ENCODE measurements at places on chromosomes 1 and 21. TPM values are rescaled to one million over a fixed set of nuclear protein-coding genes. Genes with fewer than 3 reads are reported as not detected.

RHBG gene
- total RNA-seq: not detected

MKNK1 gene
- total RNA-seq: 12.8 TPM

SDHB gene
- total RNA-seq: 160 TPM

NBPF6 gene
- total RNA-seq: not detected

SOD1 gene
- total RNA-seq: 242 TPM

MATN1 gene
- 0.36 TPM for total RNA-seq

KRTAP20-4 gene
- not detected for total RNA-seq

DDI2 gene
- total RNA-seq: 26.8 TPM

TNFRSF14 gene
- total RNA-seq: 0.14 TPM

AJAP1 gene
- total RNA-seq: not detected

RBM11 gene
- 5.0 TPM for total RNA-seq

- DNase-seq: no peak
These were observed 448.2 kb downstream of the BRINP3 start for GRCh38 chr1:190029441-190029840.

GRCh38 chr1:18743233-18743632, 112.6 kb downstream of the PAX7 start:
- DNase-seq: no peak

DNA sequence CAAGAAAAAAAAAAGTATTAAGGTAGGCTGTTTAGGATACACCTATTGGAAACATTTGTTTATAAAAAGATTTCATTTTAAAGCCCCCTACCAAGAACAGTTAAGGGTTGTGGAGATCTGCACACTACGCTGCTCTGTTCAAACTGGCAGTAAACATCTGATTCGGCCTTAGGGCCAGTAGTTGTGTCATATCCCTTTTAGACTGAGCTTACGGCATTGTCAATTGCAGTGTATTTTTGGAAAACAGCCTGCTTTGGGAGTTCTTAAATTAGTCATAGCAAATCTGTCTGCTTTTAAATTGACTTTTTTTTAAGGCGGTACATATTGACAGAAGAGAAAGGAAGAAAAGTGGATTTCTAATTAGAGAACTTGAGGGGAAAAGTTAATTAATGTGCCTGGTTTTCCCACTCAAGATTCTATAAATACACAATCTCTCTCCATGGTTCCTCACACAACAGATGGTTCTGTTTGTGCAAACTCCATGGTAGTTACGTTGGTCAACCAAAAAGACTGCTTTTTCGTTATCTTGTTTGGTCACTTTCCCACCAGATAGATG, 1.7 kb upstream of the ELK4 start:
- DNase-seq: no peak

GRCh38 chr1:180269645-180270529, 39.8 kb downstream of the LHX4 start:
- peak; percentile 19 for DNase-seq

DNA sequence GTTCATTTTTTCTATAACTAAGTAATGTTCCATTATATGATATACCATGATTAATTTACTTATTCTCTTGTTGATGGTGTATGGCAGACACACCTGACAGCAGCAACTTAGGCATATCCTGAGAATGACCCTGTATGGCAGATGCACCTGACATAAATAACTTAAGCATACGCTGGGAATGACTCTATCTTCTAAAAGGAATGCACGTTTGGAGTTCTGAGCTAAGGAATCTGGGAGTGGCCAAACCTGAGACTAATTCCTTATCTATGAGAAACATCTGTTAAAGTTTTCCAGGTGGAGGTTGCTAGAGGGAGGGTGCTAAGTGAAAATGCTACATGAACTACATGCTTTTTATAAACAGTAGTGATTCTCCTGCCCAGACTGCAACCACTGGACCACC, 96.7 kb upstream of the RGS18 start:
- no peak for DNase-seq

DNA sequence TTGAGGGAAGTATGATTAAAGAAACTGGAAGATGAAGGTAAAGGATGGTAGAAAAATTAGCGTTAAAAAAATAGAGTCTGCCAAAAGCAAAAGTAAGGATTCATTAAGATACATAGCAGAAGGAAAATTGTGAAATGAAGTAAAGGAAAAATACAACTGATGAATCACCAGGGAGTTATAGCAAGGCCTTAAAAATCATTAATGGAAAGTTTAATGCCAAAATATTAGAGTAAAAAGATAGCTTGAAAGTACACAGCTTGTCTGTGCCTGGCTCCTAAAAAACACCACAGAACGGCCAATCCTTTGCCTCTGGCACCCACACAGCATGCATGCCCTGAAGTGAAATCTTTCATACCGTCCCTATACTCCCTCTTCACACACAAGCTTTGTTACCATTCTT, 66.9 kb upstream of the APOBEC4 start:
- no peak for DNase-seq

GRCh38 chr1:209302779-209303568, 280.5 kb upstream of the CAMK1G start:
- no peak for DNase-seq

- peak; percentile 2 for DNase-seq
These were observed 22.4 kb upstream of the ZFYVE9 start for GRCh38 chr1:52119301-52120079.

- peak; percentile 42 for DNase-seq
These were observed 22.2 kb upstream of the PTPN14 start for GRCh38 chr1:214573386-214574318.

DNA sequence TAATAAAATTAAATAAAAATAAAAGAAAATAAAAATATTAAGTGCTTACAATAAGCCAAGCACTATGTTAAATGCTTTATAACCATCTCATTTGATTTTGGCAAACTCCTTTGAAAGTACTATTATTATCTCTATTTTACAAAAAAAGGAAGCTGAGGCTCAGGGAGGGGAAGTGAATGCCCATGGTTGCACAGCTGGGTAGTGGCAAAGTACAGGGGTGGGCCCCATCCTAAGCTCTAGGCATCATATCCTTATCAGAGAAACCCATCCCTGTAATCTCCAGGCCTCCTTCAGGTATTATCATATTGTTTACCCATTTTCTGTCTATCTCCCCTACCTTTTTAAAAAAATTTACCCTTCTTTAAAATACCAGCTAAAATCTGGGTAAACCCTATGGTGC, 2.3 kb upstream of the MED18 start:
- DNase-seq: no peak

GRCh38 chr1:87730274-87731216, 401.9 kb downstream of the LMO4 start:
- DNase-seq: no peak

GRCh38 chr1:163305441-163305840, 16.3 kb upstream of the NUF2 start:
- no peak for DNase-seq

DNA sequence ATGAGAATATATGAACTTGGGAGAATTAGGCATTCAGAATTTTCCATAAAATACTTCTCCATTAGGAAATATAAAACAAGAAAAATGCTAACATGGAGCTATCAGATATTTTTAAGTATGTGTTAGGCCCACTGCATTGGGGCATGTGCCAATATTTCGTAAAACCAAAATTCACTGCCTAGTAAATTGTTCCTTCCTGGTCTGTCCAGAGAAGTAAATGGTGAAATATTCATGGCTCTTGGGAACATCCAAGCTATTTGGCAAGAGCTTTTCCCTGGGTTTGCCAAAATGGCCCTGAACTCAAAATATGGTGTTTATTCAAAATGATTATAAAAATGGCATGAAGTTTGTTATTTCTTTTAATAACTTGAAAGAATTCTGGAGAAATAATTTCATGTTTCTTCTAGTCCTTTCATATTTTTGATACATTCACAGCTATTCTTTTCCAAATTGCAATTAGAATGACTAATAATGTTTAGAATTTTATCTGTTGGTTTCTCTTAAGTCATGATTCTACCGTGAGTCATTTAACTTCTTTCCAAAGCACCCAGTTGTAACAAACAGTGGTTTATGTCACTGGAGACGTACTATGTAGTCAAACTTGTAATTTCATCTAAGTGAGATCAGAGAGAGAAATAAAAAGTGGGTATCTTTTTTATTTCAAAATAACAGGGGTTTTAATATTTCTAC, 25.7 kb upstream of the SLC19A2 start:
- no peak for DNase-seq

GRCh38 chr1:194004146-194004545, 817.7 kb upstream of the B3GALT2 start:
- no peak for DNase-seq

DNA sequence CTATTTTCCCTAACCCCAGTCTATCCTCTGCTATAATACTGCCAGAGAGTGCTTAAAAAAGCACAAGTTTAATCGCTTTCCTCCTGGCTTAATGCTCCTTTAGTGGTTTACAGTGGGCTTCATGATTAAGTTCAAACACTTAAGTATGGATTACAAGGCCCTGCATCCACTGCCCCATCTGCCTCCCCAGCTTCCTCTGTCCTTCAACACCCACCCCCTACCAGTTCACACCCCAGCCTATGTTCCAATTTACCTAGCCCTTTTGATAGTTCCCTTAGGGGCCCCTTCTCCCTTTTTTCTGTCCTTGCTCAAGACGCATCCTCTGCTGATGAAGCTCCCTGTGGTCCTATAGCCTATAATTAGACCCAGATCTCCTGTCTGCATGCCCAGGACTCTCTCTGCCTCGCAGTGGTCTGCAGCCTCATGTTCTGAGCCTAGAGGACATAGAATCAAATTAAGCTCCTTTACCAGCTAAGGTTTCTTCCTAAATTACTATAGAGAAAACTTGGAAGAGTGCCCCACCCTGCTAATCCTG, 212.5 kb downstream of the FGGY start:
- no peak for DNase-seq

DNA sequence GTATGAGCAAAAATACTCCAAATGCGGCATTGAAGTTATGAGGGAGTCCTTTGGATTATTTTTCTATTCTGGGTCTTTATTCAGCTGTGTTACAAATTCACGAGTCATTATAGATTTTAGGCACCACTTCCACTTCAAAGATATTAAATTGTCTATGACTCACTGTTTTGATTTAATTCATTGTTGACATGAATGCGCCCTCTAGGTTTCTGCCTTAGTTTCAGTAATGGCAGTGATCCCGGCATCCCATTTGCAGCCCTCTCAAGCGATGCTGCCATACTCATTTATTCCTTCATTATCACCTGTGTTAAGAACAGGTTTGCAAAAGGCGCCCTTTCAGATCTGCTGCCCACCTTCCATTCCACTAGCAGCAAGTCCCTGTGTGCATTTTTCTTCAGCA, 14.0 kb downstream of the RSPO1 start:
- no peak for DNase-seq

- DNase-seq: peak; percentile 85
These were observed 6.5 kb downstream of the RIMS3 start for GRCh38 chr1:40658751-40659648.

All from cardiac muscle cell (in vitro differentiated cells and primary cell).